DMS 273 treated with DMSO at 0.1 percent for 48 hours (cell line): ENCODE measurements at places on chromosomes 13 and 19.

DNA sequence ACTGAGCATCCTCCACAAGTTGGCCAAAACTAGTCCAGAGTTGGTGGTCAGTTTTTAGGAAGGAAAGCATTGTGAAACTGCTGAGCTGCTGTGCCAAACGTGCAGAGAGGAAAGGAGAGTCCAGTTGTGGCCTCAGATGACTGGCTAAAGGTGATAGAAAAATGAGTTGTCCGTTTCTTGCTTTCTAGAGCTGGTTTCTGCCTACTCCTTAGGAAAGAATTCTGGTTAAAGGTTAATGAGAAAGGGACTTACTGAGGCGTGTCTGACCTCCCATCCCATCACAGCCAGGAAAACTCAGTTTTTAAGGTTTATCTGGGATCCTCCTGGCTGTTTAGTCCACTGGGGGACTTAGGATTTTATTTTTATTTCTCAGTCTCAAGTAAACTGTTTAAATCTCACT lies 1186.3 kb downstream of the UQCRFS1 start:
- no peak for DNase-seq

GRCh38 chr13:109790942-109791605 lies 4.7 kb upstream of the IRS2 start:
- no peak for DNase-seq

GRCh38 chr13:54758795-54759194 lies 1730.2 kb downstream of the OLFM4 start:
- DNase-seq: no peak

DNA sequence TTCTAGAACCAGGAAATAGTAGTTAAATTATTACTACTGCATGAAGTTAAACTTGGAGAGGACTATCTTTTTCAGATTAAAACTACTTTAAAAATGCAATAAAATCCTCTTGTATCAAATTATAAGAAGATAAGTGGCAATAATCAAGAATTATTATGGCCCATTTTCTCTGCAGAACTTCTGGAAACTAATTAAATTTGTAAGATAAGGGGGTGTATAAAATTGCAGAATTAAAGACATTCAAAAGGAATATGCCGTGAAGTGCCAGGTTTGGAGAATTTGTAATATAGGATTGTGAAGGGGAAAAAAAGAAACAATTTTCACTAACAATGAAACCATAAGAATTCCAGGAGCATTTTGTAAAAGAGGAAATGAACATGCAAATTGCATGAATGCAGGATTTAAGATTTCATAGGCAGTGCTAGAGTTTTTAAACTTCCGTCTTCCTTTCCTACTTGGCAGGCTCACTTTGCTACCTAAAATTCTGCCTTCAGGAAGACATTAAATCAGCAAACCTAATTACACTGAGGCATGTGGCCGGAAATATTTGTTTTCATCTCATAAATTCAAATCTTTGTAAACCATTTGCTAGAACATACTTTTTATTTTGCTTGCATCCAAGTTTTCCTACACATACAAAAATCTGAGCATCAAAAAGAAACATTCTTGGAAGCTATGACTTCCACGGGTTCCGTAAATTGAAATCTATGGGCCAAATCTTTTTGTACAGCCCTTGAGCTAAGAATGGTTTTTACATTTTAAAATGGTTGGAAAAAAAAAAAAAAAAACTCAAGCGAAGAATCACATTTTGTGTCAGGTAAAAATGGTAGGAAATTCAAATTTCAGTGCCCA lies 166.9 kb downstream of the DCLK1 start:
- DNase-seq: no peak

GRCh38 chr13:69769608-69770007 lies 338.0 kb upstream of the ATXN8OS start:
- no peak for DNase-seq

GRCh38 chr19:29875931-29876330 lies 64.1 kb downstream of the CCNE1 start:
- no peak for DNase-seq

GRCh38 chr19:16038196-16038695 lies 38.0 kb upstream of the TPM4 start:
- no peak for DNase-seq

GRCh38 chr19:38561658-38562057 lies 56.1 kb downstream of the MAP4K1 start:
- no peak for DNase-seq

DNA sequence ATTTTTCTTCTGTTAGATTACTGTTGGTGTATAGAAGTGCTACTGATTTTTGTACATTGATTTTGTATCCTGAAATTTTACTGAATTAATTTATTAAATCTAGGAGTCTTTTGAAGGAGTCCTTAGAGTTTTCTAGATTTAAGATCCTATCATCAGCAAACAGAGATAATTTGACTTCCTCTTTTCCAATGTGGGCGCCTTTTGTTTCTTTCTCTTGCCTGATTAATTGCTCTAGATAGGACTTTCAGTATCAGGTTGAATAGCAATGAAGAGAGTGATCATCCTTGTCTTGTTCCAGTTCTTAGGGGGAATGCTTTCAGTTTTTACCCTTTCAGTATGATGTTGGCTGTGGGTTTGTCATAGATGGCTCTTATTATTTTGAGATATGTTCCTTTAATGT lies 5.6 kb upstream of the CD33 start:
- no peak for DNase-seq

DNA sequence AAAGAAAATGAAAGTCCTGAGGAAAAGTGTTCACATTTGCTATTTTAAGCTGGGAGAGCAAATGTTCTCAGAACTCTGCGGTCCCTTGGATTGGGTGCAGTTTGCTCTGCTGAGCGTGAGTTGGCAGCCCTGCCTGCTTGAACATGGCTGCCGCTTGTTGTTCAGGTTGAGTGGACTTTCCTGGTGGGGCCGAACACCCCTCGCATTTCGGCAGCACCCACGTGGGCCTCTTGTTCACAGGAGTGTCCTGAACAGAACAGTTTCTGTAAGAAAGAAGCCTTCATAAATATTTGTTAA lies 10.8 kb upstream of the RNF113B start:
- DNase-seq: no peak

DNA sequence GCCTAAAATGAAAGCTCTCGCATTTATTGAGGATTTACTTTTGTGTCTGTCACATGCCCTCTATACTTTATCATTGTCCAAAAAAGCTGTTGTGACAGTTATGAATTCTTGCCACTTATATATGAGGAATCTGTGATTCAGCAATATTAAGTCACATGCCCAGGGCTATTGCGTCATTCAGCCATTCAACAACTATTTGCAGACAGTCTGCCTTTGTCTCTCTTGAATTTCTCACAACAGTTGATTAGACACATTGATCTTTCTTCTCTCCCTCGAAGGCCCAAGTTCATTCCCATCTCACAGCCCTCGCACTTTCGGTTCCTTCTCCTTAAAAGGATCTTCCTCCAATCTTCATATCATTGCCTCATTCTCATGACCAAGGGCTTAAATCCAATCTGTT lies 342.6 kb downstream of the MZT1 start:
- no peak for DNase-seq

DNA sequence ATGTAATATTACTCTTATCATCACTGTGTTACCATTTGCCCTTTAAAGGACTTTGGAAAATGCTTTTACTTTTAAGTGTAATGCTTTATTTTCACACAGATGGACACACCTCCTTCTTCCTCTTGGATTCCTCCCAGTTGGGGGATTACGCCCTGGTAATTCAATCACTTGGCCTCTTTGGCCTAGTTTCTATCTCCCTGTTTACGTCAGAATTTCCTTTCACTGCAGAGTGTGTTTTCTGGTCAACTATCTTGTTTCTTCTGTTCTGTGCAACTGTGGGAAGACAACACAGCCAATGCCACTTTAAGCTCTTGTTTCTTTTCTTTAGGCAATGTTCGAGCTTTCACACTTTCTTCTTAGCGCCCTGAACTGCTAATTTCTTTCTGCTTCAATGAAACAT lies 257.3 kb upstream of the MAB21L1 start:
- DNase-seq: no peak

GRCh38 chr19:343451-343931 lies 1.1 kb downstream of the MIER2 start:
- DNase-seq: no peak

GRCh38 chr13:32247887-32248286 lies 67.3 kb downstream of the ZAR1L start:
- no peak for DNase-seq

- DNase-seq: no peak
These were observed 2.2 kb downstream of the CLEC11A start for GRCh38 chr19:50725218-50725910.

DNA sequence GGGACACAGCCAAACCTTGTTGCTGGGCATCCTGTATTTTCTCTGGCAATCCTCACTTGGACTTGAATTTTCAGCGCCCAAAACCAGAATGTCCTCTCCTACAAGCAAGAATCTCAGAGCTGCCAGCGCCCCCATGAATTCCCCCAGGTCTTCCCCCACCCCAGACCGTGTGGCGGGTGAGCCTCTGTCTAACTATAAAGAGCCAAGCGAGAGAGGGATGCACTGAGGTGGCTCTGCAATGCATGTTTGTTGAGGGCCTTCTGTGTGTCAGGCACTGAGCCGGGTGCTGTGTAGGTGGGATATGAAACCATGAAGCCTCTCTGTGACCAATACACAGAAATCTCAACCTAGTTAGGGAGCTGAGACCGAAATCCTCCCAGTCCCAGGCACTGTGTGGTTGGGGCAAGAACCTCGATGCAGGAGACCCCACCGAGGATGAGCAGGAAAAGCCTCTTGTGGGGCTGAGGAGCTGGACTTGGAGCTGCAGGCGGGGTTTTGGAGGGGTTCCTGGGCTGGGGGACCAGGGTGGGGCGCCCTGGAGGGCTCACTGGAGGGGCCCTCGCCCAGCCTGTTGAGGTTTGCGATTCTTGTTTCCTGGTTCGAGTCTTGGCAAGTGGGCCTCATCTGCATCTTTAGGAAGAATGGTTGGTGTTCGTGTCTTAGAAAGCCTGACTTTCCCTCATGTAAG lies 12.4 kb upstream of the PROZ start:
- DNase-seq: no peak

DNA sequence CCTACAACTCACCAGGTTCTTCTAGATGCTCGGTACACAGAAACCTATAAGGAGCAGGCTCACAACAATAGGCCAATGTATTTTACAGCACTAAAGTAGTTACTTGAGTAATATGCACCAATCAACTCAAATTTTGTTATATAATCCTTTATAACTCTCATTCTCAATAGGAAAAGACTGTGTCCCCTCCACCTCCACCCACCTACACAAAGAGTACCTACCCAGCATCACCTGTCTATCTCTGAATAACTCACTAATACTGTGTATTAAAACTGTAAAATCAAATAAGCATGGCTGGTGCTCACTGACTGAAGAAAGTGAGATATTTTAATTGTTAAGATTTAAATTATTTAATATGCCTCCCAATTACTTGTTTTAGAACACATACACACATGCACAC lies 146.3 kb downstream of the ENOX1 start:
- DNase-seq: no peak

- no peak for DNase-seq
These were observed 98.6 kb downstream of the FREM2 start for GRCh38 chr13:38785490-38785889.

DNA sequence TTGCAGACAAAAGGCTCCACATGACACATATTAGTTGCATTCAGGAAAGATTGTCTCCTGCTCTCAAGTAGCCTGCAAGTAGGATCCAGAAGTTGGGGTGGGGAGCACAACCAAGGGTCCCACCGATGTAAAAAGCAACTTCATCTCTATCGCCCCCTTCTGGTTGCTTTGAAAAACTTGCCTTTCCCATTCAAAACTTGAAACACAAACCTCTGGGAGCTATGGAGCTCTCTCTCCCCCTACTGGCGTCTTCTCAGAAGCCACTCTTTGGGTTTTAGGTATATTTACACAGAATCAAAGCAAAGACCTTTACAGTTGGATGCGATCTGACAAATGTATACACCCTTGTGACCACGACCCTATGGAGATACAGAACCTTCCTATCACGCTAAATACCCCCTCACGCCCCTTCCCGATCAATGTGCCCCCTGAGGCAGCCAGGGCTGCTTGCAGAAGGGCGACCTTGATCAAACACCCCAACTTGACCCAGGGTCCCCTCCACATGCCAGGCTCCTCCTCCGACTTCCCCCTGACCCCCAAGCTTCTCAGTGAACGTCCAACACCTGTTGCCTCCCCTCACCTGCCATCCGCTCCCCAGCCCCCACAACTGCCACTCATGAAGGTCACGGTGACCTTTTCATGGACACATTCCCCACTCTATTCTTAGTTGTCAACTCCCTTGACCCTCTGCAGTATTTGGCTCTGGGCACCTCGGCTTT lies 10.1 kb downstream of the NOSIP start:
- peak; percentile 81 for DNase-seq

- no peak for DNase-seq
These were observed 422.0 kb downstream of the FGF14 start for GRCh38 chr13:101979825-101980224.

- DNase-seq: peak; percentile 34
These were observed 1573.1 kb downstream of the EFNB2 start for GRCh38 chr13:104962411-104962810.

- DNase-seq: no peak
These were observed 134.0 kb downstream of the TBC1D4 start for GRCh38 chr13:75347925-75348324.

DNA sequence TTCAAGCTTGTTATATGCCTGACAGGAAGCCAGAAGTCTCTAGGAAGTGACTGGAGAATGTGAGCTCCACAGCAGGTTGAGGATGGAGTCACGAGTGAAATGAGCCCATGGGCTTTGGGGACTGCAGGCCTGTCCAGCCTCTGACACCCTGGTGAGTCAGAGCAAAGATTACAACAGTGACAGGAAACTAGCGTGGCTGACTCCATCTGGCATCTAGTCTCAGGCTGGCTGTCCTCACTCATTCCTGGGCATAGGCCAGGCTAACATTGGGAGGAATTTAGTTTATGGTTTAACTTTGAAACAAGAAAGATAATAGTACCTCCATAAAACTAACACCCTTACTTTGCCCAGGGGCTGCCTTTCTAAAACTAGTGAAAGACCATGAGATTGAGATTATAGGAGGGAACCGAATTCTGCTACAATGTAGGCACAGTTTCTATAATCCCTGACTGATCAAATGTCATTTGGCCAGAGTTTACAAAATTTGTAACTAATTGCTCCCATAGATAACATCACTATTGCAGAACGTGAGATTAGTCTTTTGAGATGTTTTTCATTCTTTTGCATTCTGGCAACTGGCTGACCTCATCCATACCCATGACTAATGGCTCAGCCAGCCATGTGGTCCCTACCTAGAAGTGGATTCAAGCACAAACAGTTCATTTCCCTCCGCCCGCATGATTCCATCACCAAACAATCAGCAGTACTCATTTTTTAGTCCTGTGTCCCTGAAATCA lies 28.4 kb downstream of the PSG1 start:
- no peak for DNase-seq

GRCh38 chr13:40363653-40364052 lies 302.8 kb downstream of the FOXO1 start:
- no peak for DNase-seq
